ENCODE measurements at places on chromosomes 4 and X.
A peak's percentile ranks its signal among the peaks of the same experiment; 100 is the strongest.

DNA sequence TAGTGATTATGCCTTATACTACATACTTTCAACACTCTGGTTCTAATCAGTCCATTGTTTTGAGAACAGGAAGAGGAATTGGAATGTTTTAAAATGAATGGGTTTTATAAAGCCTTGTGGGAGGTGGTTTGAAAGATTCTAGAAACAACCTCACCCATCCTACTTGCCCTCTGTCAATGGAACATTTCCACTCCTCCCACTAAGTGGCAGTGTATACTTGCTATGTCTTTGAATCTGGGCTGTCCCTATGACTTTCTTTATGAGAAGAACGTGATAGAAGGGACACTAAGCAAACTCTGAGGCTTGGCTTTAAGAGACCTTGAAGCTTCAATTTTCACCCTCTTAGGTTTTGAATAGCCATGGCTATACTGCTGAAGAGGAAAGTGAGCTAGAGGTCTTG lies 611.2 kb downstream of the PPP4R3C start:
- DNase-seq, result peak; percentile 0

DNA sequence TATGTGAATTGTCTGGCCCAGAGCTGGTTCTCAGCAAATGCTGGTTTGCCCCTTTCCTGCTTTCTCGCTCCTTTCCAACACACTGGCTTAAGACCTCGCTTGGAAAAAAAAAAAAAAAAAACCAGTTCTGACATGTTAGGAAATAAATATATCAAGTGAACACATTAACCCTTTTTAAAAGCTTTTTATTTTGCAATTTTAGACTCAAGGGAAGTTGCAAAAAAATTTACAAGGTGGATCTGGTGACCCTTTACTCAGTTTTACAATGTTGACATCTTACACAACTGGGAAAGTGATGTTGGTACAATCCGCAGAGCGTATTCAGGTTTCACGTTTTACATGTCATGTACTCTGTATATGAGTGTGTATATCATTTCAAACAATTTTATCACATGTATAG lies 100.1 kb downstream of the RTL5 start:
- no peak for DNase-seq

DNA sequence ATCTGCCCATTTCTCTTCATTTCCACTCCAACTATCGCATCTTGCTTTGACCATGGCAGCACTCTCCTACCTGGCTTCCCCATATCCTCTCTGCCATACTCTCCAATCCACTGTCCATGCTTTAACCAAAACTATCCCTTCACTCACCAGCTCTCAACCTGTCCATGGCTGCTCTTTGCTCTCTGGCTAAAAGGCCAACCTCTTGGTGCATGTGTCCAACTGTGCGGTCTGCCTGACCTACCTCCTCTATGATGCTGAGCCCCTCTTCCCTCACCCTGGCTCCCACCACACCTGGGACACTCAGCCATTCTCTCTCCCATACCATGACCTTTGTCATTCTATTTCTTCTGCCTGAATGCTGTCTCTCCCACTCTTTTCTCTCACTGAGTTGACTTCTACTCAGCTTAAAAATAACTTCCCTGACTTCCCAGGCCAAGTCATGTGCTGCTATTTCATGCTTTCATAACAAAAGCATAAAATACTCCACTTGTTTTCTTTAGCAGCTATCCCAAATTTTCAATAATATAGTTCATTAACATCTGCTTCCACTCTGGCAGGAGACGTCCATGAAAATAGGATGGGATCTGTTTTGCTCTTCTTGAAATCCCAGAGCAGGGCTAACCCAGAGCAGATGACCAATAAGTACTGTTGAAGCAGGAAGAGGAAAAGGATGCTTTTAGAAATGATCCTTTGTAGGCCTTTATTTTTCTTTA lies 29.8 kb upstream of the KLF3 start:
- no peak for DNase-seq

- no peak for DNase-seq
These were observed 76.2 kb upstream of the TEX13D start for GRCh38 chrX:124256216-124256615.

GRCh38 chr4:159227378-159227777 lies 124.5 kb downstream of the RAPGEF2 start:
- DNase-seq, result no peak

DNA sequence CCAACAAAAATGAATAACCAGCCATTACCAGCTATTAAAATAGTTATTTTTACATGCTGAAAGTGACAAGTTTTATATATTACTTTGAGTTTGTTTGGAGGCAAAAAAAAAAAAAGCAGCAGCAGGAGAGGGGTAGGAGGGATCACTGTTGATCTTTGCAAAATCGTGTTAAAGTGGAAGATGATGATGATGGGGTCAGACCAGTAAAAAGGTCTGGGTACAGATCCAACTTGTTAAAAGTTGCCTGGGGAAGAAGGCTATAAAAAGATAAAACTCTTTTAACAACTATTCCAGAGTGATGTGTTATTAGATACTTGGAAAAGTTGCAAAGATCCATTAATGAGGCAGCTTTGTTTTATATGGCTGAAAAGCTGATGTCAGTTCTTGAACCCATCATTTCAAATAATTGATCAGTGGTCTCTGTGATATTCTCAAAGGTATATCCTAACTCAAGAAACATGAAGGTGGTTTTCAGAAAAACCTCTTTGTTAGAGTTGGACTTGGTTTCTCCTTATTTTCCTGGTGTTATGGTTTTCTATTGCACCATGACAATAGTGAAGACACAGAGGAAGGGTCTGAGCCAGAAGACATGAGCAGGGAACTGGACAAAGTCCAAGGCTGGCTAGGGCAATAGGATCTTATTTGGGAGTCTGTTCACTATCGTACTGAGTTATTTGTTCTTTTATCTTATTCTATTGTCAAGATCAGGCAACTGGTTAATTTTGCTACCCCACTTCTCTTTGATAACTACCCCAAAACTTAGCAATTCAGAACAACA lies 44.8 kb downstream of the EDNRA start:
- DNase-seq, result no peak

DNA sequence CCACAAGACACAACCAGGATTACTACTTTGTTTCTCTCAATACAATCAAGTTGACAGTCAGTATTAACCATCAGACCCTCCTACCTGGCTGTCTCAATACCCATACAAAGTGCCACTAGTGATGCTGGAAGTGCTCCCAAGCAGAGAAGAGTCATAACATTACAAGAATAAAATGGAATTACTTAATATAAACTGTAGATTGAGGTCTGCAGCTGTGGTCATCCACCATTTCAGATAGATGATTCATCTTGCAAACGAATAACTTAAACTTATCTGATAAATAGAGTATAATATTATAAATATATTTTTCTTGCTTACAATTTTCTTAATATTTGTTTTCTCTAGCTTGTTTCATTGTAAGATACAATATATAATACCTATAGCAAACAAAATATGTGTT lies 1034.2 kb upstream of the PCDH10 start:
- no peak for DNase-seq

- DNase-seq, result no peak
These were observed 1.3 kb downstream of the G3BP2 start for GRCh38 chr4:75671802-75672421.

DNA sequence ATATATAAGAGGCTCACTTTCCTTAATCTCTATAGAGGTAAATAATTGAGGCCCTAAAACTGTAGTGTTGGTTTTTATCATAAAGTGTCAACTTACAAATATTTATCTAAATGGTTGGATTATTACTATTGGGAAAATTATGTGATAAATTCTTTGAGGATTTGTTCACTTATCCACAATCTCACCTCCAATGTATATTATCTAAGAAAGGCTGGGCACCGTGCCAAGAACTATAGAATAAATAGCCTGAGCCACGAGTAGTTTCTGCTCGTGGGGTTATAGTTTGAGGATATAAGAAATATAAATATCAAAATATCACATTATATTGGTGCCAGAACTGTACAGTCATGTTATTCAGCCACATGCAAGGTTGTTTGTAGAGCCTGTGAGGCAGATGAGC lies 177.9 kb downstream of the VEGFC start:
- no peak for DNase-seq

- DNase-seq, result no peak
These were observed 73.7 kb downstream of the GATB start for GRCh38 chr4:151687021-151687640.

- peak; percentile 59 for DNase-seq
These were observed 14.7 kb upstream of the CT55 start for GRCh38 chrX:135185795-135186443.

DNA sequence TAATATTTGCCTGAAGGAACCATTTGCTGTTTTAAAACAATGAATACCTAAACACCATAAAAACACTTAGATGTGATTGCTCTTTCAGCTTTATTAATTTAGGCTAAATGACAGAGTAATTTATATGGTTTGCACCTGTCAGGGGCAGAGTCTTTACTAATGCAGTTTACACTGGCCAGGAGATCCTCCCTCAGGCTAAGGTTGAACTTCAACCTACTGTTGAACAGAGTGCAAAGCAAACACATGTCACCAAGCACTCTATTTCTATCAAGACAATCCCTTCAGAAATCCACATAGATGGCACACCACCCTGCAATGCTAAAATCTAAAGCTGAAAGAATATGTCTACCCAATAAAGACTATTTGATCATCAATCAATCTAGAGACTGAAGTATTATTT lies 147.3 kb downstream of the KLHL13 start:
- no peak for DNase-seq

- peak; percentile 73 for DNase-seq
These were observed 49.6 kb downstream of the MAP7D2 start for GRCh38 chrX:20066968-20067708.
